ENCODE measurements at places on chromosomes 4 and X.

DNA sequence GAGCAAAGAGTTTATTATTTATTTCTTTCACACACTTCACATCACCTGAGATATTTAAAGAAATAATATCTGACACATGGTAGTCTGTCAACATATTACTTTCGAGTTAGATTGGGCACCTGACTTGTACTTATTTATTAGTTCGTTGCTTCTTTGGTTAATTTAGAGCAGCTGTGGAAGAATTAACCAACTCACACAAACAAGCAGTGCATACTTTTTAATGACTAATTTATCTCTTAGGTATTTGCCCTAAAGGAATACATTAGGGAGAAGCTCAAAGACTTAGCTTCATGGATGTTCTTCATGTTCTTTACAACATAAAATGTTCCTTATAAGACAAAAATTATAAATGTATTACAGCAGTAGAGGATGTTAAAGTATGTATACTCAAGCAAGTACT lies 242.9 kb downstream of the ARHGAP24 start:
- no peak for DNase-seq

- no peak for DNase-seq
These were observed 40.3 kb upstream of the GALNT7 start for GRCh38 chr4:173128199-173128890.

DNA sequence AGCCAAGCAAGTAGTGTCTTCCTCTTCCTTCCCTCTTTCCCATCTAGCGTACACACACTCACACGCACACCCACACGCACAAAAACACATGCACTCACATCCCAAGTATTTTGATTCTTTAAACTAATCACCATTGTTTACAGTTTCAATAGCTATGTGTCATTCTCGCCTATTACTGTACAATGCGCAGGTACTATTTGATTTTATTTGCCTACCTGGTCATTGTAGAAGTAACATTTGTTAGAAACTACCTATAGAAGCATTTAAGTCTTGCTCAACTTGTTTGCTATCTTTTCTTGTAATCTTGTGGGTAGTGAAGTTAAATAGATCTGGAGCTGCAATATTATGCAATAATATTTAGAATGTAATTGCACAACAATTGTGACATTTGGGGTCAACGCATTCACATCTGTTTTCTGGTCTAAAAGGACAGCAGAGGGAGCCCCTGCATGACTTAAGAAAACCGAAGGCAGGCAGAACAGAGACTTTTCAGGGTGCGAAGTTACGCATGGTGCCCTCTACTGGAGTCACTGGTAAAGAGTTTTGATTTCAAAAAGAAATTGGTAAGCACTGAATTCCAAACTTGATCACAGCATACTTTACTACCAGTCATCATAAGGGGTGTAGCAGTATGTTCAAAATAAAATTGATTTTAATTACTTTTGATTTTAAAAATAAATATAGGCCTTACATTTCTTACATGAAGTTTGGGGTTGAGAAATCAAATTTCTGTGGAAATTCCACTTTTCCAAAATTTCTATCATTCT lies 503.3 kb upstream of the FAM241A start:
- DNase-seq: no peak

- DNase-seq: no peak
These were observed 38.0 kb upstream of the ADGRL3 start for GRCh38 chr4:61162116-61162515.

GRCh38 chrX:20373063-20373462 lies 106.4 kb upstream of the RPS6KA3 start:
- no peak for DNase-seq

Data from stimulated activated CD4-positive, alpha-beta T cell treated with anti-CD3 and anti-CD28 coated beads, TNF-alpha, amount 100 ng/mL, for 4 hours (primary cell).